ENCODE measurements at places on chromosomes 12 and 14. TPM values are rescaled to one million over a fixed set of nuclear protein-coding genes. Genes with fewer than 3 reads are reported as not detected.

- no peaks in the 10 kb centered on the region for H3K27me3 ChIP-seq
- H3K36me3 ChIP-seq, result no peaks in the 10 kb centered on the region
- DNase-seq, result no peak
These were observed 211.5 kb downstream of the PHLDA1 start for GRCh38 chr12:75820071-75820470.

- H3K4me1 ChIP-seq, result peaks cover 5% of the 10 kb centered on the region
- H3K36me3 ChIP-seq, result no peaks in the 10 kb centered on the region
- no peak overlapping the region for H3K27ac ChIP-seq
- no peaks in the 10 kb centered on the region for H3K27me3 ChIP-seq
- DNase-seq, result no peak
These were observed 72.2 kb downstream of the ST8SIA1 start for GRCh38 chr12:22262309-22262708.

DNA sequence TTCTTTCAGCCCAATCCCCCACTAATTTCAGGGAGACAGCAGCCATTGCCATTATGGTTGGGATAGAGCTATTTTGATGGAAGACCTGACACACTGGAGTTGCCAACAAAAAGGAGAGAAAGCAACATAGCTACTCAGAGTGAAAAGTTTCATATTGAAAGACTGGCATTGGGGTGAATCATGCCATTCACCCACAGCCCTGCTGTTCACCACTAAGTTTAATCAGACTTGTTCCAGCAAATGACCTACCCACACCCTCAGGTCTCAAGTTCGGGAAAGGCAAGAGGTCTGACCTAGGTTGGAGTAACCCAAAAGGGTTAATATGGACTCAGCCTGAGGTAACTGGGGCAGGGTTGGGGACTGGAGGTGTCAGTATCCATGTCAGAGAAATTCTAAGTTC lies 169.2 kb downstream of the PAWR start:
- H3K4me1 ChIP-seq, result no peaks in the 10 kb centered on the region
- H3K27ac ChIP-seq, result no peak overlapping the region
- H3K27me3 ChIP-seq, result no peaks in the 10 kb centered on the region
- no peak for DNase-seq
- no peak overlapping the region for H3K4me3 ChIP-seq

Gene MYF6
- total RNA-seq, result not detected

Gene MSRB3
- 17.9 TPM for total RNA-seq

DNA sequence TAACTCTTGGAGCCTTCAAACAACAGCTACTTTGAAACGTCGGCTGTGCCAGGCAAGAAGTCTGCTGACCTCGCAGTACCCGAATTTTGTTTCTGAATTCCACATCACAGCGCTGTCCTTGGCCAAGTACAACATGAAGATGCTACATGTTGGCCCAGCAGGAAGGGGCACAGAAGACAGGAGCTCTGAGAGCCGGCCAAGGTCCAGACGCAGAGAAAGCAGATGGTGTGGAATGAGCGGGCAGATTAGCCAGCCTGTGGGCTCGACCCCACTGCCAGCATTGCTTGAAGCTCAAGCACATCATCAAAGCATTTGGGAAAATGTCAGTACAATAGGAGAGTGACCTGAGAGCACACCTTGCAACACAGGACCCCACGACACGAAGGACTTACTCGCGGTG lies 64.5 kb downstream of the FZD10 start:
- H3K27me3 ChIP-seq, result no peaks in the 10 kb centered on the region
- no peak overlapping the region for H3K4me3 ChIP-seq
- no peak overlapping the region for H3K27ac ChIP-seq
- H3K36me3 ChIP-seq, result no peaks in the 10 kb centered on the region

Gene SYNE2
- total RNA-seq, result 326 TPM

DNA sequence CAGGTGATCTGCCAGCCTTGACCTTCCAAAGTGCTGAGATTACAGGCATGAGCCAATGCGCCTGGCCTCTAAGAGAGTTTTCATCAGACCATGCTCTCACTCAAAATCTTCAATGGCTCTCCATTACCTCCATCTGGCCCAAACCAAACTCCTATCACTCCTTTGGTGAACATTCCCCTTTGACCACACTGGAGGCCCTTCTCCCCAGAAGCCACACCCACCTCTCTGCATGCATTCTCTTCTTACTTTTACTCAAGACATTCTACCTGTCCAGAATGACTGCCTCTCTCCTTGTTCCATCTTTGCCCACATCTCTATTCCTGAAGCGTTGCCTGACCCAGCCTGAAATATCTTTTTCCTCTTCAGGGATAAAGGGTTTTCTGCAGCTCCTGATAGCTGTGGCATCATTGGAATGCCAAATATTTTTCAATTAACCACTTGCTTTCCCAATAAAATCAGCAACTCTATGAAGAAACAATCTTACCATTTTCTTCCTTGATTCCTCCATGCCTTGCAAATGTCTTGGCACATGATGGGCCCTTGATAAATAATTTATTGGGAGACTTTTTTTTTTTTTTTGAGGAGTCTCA lies 15.5 kb downstream of the PLEK2 start:
- H3K36me3 ChIP-seq, result peaks cover 9% of the 10 kb centered on the region
- no peaks in the 10 kb centered on the region for H3K4me1 ChIP-seq
- no peaks in the 10 kb centered on the region for H3K27me3 ChIP-seq
- DNase-seq, result no peak

DNA sequence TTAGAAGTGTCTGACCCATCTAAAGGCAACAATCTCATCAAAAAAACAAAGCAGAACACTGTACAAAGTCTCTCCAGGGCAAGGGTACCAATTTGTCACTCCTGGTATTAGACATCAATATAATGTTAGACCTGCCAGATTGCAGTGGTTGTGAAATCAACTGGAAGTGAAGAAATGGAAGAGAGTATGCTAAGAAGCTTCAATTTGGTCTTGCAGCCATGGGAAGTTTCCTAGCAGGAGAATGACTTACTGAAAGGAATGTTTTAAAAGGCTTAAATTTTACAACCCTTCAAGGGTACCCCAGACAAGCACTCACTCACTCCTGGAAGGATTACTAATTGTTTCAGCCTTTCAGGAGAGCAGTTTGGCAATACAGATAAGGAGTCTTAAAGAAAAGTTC lies 18.9 kb downstream of the LLPH start:
- H3K27ac ChIP-seq, result no peak overlapping the region
- H3K4me3 ChIP-seq, result no peak overlapping the region
- H3K27me3 ChIP-seq, result no peaks in the 10 kb centered on the region
- DNase-seq, result no peak
- no peaks in the 10 kb centered on the region for H3K36me3 ChIP-seq

DNA sequence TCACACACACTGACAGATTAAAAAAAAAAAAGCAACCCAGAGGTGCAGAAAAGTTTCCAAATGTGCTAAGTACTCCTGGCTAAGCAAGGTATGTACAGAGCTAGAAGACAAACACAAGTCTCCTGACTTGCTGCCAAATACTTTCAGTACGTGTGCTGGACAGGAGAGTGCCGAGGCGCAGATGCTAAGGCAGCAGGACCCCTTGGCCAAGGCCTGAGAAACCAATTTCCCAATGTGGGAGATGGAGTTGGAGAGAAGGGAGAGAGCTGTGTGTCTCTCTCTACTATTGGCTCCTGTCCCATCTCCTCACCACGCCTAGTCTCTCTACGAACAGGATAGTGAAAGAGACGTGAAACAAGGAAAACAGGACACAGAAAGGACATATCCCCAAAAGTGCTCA lies 5.3 kb downstream of the SPRYD3 start:
- H3K4me1 ChIP-seq, result peaks cover 29% of the 10 kb centered on the region
- H3K36me3 ChIP-seq, result peaks cover 16% of the 10 kb centered on the region
- no peaks in the 10 kb centered on the region for H3K27me3 ChIP-seq
- no peak overlapping the region for H3K4me3 ChIP-seq

GRCh38 chr12:2691006-2691344 lies 103.8 kb upstream of the FKBP4 start:
- H3K4me1 ChIP-seq, result peaks cover 8% of the 10 kb centered on the region
- peak overlapping the region; percentile 41 for H3K4me3 ChIP-seq
- DNase-seq, result peak; percentile 27
- H3K27me3 ChIP-seq, result no peaks in the 10 kb centered on the region

Gene PIK3C2G
- total RNA-seq, result 0.40 TPM

GRCh38 chr12:81360916-81361315 lies 283.0 kb downstream of the ACSS3 start:
- H3K27me3 ChIP-seq, result no peaks in the 10 kb centered on the region
- no peak for DNase-seq
- H3K27ac ChIP-seq, result no peak overlapping the region
- no peaks in the 10 kb centered on the region for H3K36me3 ChIP-seq
- no peak overlapping the region for H3K4me3 ChIP-seq

DNA sequence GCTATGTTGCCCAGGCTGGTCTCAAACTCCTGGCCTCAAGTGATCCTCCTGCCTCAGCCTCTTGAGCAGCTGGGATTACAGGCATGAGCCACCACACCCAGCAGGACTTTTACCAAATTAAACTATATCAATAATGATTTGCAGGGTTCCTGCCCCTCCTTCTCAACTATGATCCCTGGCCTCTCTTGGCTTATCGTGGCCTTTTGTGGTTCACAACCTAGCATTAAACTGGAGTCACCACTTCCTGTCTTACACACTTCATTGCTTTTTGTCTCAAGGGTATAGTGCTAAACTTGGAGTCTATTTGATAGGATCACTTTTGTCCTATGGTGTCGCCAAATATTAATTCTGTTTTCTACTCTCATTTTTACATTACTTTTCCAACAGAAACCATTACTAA lies 64.5 kb downstream of the SEC23A start:
- no peaks in the 10 kb centered on the region for H3K27me3 ChIP-seq
- H3K4me3 ChIP-seq, result no peak overlapping the region
- no peak overlapping the region for H3K27ac ChIP-seq
- no peak for DNase-seq

GRCh38 chr14:75113932-75114539 lies 12.8 kb downstream of the NEK9 start:
- H3K27ac ChIP-seq, result no peak overlapping the region
- H3K4me1 ChIP-seq, result no peaks in the 10 kb centered on the region
- H3K36me3 ChIP-seq, result peaks cover 73% of the 10 kb centered on the region
- H3K4me3 ChIP-seq, result no peak overlapping the region
- no peaks in the 10 kb centered on the region for H3K27me3 ChIP-seq
- no peak for DNase-seq

Gene SSPN
- 20.1 TPM for total RNA-seq

Gene HSPA2
- 11.0 TPM for total RNA-seq

Gene C12orf50
- not detected for total RNA-seq

Gene BEGAIN
- total RNA-seq, result 0.50 TPM

Gene KCNC2
- not detected for total RNA-seq

DNA sequence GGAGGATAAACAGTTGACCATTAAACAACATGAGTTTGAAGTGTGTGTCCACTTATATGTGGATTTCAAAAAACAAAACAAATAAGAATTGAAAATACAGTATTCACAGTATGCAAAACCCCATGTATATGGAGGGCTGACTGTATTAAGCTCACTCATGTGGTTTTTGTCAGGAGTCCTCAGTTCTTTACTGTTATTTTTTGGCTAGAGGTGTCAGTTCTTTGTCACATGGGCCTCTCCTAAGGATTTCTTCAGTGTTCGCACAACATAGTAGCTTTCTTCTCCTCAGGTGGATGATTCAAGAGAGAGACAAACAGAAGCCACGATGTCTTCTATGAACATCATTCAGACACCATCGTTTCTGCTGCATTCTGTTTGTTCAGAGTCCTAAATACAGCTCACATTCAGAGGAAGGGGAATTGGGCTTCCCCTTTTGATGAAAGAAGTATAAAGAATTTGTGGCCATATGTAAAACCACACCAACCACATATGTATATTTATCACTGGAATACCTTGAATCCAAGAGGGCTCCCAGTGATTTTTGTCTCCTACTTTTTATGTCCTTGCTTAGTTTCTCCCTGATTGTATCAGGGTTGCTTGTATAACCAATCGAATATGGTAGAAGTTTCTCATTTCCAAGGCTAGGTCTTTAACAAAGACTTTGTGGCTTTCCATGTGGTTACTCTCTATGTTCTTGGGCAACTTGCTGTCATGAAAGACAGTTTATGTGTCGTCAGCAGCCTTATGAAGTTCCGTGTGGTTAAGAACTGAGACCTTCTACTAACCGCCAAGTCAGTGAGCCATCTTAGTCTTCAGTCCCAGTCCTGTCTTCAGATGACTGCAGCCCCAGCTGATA lies 18.9 kb downstream of the MNAT1 start:
- H3K4me3 ChIP-seq, result no peak overlapping the region
- H3K27ac ChIP-seq, result no peak overlapping the region
- H3K36me3 ChIP-seq, result no peaks in the 10 kb centered on the region
- DNase-seq, result no peak
- H3K4me1 ChIP-seq, result no peaks in the 10 kb centered on the region

Gene ETFBKMT
- total RNA-seq, result 5.8 TPM
